ENCODE measurements at places on chromosomes 7 and 10. TPM values are rescaled to one million over a fixed set of nuclear protein-coding genes. Genes with fewer than 3 reads are reported as not detected.

- no peak for DNase-seq
Measured at GRCh38 chr7:150388709-150389531, 9.8 kb downstream of the ZNF775 start.

DNA sequence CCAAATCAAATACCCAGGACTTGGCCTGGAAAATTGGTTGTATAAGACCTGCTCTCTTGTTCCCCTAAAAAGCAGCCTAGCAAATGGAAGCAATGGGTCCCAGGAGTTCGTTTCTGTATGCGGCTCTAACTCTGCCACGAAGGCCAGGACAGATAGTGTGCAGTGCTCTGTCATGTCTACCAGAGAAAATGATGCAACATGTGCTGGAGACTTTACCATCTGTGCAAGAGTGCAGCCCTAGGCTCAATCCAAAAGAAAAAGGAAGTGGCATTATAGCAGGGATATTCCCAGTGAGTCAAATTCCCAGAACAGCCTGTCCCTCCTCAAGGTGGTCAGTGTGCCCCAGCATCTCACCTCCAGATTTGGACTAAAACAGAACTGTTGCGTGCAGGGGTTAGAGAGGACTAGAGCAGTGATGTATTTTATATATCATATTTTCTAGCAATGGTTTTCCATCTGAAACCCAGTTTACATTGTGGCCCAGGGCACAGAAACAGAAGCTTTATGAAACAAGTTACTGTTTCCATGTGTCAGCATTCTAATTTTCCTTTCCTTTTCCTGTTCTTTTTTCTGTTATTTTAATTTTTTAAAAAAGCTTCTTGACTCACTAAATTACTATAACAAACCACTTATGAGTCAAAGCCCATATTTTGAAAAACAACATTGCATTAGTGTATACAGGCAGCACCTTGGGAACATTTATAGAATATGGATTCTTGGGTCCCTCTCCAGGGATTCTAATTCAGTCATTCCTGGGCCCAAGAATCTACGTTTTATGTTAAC lies 311.2 kb downstream of the RNLS start:
- DNase-seq: no peak

GRCh38 chr7:108724251-108725100 lies 154.8 kb downstream of the DNAJB9 start:
- no peak for DNase-seq

GRCh38 chr7:105731042-105731441 lies 145.4 kb downstream of the ATXN7L1 start:
- no peak for DNase-seq

DNA sequence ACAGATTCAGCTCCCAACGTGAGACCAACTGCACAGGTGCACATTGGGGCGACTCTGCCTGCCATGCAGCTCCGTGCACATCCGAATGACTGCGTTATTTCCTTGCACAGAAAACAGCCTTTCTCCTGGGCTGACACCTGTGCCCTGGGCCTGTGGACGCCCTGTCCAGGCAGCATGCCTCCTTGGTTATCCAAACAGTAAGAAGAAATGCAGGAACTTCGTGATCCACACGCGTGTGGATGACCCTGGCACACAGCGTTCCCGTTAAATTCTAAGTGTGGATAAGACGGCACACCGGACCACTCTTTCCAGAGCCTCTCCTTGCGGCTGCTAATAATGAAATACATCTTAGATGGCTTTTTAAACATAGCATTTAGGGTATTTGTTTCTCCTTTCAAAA lies 39.6 kb downstream of the NKX6-2 start:
- no peak for DNase-seq

GRCh38 chr7:136925556-136925955 lies 57.1 kb downstream of the CHRM2 start:
- no peak for DNase-seq

DNA sequence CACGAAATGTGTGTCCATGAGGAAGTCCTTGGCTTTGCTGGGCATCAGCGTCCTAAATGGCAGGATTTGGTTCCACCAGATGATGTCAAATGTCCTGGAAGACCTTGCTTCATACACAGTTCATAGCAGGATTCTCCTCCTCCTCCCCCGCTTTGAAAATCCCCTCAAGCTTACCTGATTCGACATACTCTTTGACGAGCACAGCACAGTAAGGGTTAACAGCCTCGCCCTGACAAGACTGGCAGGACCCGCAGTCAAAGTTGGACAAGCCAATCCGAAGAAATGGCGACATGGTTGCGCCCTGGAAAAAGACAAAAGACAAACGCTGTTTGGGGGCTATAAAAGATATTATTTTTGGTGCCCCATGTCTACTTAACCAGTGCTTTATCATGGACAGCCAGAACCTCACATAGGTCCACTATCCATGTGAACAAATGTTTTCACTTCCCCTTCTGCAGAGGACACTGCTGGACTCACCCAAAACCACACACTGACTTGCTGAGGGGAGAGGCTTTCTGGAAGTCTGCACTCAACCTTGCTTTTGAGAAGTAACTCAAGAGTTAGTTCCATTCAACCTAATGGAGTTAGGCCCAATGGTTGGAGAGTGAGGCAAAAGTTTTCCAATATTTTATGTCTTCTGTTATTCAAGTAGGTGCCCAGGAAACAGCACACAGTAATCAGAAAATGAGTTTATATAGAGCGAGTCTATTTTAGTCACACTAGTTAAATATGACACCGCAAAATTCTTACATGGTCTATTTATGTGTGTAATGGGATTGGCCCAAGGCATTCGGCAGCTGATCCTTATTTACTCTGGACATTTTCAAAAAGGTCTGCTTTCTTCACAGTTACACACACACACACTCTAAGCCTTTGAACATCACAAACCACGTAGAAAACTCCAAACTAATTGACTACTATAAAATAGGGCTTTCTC lies 65.0 kb downstream of the PRKCQ start:
- no peak for DNase-seq

GRCh38 chr7:84538268-84538667 lies 343.7 kb upstream of the SEMA3A start:
- no peak for DNase-seq

DNA sequence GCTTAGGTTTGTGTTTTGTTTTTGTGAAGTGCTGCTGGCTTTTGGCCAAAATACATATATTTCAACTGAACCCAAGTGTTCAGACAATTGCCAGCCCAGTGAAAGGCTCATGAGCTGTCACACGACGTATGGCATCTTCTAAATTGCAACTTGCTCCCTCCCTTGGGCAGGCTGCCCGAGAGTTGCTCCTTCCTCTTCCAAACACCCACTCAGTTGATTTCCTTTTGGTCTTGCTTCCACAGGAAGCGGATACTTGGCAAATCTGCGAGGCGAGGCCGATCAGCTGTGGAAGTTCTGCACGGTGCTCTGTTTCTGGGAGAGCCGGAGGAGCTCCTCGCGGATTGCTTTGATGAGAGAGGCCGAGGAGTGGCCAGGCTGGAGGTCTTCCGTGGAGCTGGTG lies 39.6 kb upstream of the ATP6V0A4 start:
- DNase-seq: no peak

DNA sequence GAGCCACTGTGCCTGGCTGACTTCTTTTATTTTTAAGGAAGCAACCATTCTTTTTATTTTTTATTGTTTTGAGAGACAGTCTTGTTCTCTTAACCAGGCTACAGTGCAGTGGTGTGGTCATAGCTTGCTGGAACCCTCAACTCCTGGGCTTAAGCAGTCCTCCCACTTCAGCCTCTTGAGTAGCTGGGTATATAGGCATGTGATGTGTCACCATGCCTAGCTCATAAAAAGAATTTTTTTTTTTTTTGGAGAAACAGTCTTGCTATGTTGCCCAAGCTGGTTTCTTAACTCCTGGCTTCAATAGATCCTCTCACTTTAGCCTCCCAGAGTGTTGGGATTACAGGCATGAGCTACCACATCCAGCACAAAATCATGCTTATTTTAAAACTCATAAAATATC lies 5.8 kb downstream of the MCU start:
- DNase-seq: no peak

GRCh38 chr10:49620841-49621378 lies 7.1 kb downstream of the CHAT start:
- DNase-seq: no peak

DNA sequence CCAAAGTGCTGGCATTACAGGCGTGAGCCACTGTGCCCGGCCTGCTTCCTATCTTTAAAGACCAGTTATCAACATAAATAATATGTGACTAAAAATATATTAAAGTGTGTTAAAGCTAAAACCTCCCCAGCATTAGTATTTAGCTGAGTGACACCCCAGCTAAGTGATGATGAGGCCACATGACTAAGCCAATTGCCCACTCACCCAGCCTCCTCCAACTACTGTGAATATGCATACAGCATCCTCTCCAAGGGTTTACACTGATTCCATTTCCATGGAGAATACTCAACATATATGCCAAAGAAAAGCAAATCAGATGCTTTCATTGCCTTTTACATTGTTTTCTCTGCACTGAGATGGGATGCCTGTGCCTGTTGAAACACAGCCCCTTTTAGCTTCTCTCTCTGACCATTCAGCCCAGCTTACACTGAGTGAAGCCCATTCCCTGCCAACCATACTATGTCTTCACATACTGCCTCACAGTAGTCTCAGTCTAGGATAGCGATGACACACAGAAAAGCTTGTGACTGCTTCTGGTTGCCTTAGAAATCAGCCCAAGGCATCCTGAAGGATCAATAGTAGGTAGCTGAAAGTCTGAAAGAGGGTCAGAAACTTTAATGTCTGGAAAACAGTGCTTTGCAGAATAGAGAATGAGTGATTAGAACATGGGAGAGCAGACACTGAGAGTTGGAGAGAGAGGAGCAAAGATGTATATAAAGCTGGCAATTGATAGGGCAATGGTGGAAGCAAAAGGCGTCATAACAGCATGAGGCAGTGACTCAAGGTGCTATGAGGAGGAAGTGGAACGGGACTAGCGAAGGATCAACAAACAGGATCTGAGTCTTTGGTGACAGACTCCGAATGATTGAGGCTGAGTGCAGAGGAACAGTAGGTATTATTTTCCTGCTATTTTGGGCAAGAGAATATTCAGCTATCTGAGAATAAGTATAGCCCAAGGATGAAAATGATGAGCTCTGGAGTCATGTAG lies 19.8 kb upstream of the ATE1 start:
- DNase-seq: no peak

- DNase-seq: no peak
Measured at GRCh38 chr7:40221836-40222235, 87.0 kb downstream of the SUGCT start.

DNA sequence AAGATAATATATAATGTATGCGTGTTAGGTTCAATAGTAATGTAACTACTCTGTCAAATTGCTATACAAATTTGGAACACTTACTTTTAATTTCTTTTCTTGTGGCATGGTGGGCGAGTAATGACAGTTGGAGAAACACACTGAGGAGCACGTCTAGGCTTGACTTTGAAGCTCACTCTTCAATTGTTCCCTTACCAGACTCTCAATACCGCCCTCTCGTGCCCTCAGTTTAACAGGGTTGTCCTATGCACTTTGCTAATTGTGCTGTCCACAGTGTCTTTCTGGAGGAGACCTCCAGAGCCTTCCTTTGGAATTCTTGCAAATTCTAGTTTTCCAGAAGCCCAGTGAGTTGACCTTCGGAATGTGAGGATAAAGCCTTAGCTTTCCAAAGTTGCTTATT lies 107.2 kb upstream of the RELN start:
- no peak for DNase-seq

GRCh38 chr7:137987968-137988367 lies 13.9 kb downstream of the CREB3L2 start:
- no peak for DNase-seq

GRCh38 chr10:132353456-132354355 lies 21.7 kb downstream of the LRRC27 start:
- no peak for DNase-seq

DNA sequence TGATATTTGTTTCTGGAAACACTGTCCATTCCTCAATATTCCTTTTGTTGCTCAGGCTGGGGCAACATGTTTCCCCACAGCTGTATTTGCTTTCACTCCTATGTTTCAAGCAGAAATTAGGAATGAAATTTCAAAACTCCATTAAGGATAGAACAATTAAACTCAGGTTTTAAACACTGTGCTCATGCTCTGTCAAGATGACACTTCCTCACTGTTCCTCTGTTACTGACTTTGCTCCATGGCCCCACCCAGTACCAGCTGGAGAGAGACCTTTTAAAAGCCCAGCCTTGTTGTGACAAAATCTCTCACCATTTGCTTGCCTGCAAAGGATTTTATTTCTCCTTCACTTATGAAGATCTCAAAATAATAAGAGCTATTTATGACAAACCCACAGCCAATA lies 197.4 kb downstream of the ELMO1 start:
- DNase-seq: no peak

DNA sequence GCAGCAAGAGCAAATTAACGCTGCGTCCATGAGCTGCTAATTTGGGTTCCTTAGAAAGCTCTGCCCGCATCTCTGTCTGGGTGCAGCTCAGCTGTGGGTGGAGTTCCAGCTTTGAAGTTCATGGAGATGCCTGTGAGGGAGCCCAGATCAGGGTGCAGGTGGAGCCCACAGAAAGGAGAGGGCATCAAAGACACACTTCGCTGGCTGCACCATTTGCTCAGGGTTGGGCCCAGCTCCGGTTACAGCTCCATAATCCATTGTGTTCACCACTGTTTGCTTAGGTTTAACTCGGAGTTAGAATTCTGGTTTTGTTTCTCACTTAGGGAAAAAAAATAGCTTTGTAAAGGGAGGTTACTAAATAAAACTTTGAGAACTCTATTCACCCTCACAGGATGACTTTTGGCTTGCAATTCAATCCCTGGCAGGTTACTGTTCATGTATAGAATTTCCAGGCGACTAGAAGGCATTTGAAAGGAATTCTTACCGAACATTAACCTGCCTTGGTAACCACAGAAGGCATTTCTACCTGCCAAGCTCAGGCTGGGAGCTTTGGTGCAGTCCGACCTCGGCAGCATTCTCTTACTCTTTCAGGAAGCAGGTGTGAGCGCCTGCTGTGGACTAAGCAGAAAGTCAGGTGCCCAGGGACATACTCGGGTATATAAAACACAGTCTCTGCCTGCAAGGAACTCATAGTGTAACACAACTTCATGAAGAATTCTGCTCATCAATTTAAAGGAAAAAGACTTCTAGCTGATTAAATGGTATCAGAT lies 179.5 kb upstream of the RNF32 start:
- no peak for DNase-seq

The TMEM225B gene
- total RNA-seq: 4.3 TPM

The ABCB1 gene
- total RNA-seq: 15.5 TPM

The CRPPA gene
- total RNA-seq: 0.53 TPM

The INSYN2A gene
- total RNA-seq: not detected

The SFXN3 gene
- 24.2 TPM for total RNA-seq

The OR13A1 gene
- total RNA-seq: not detected

The DUSP5 gene
- 122 TPM for total RNA-seq

The EXOSC1 gene
- 75.3 TPM for total RNA-seq

The VIPR2 gene
- total RNA-seq: 0.46 TPM

The ENTPD1 gene
- 0.53 TPM for total RNA-seq

The CYP3A4 gene
- not detected for total RNA-seq

The CHN2 gene
- 0.91 TPM for total RNA-seq

The CYP2C19 gene
- total RNA-seq: 0.19 TPM
